ENCODE measurements at places on chromosomes 7 and 10. TPM values are rescaled to one million over a fixed set of nuclear protein-coding genes. Genes with fewer than 3 reads are reported as not detected.

The LLCFC1 gene
- not detected for total RNA-seq

The PNLIPRP1 gene
- total RNA-seq = 2.5 TPM

The TMEM72 gene
- 17.6 TPM for total RNA-seq

The NKX6-2 gene
- not detected for total RNA-seq

The GATAD1 gene
- total RNA-seq = 22.9 TPM

The LIPJ gene
- total RNA-seq = 0.16 TPM

The ZNF92 gene
- 8.4 TPM for total RNA-seq

The NUTM2D gene
- 3.3 TPM for total RNA-seq

The GARIN1A gene
- 0.85 TPM for total RNA-seq

The TAS2R4 gene
- total RNA-seq = 0.66 TPM

The TRDMT1 gene
- 3.4 TPM for total RNA-seq

The ARHGEF35 gene
- total RNA-seq = 14.0 TPM

The MTERF1 gene
- total RNA-seq = 16.8 TPM

The EPO gene
- not detected for total RNA-seq
